ENCODE measurements at places on chromosomes 3 and 15.

DNA sequence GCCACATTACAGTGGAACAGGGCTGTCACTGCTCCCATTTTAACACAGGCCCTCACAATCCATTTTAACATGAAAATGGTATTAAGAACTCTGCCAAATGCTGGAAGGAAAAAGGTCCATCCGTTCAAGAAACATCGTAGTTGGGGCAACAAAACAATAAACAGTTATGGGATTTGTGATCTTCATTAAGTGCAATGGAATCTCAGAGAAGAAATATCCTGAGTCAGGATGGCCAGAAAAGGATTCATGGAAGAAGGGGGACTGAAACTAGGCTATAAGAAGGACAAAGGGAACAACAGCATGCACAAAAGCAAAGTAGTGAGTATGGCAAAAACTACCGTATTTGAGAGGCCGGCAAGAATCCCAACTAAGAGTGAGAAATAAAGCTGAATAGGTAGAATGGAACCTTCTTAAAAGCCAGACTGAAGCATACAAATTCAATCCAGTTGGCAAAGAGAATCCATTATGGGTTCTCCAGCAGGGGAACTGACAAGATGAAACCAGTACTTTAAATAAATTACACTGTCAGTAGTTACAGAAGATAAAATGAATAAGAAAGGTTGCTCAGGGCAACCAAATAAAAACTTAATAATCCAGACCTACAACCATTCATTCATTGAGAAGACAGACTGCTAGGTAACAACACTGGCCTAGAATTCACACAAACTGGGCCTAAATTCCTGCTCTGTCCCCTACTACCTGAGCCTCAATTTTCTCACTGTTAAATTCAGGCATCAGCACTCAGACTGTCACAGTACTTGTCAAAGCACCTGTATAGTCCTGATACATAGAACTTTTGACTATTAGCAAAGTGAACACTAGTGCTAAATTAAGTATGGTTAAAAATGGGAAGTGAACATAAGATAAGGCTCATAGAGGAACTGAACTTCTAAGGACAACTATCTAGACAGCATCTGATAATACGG is 6.3 kb downstream of the TBL1XR1 start:
- DNase-seq = no peak

- no peak for DNase-seq
Measured at GRCh38 chr3:88940296-88940695, 167.1 kb upstream of the EPHA3 start.

DNA sequence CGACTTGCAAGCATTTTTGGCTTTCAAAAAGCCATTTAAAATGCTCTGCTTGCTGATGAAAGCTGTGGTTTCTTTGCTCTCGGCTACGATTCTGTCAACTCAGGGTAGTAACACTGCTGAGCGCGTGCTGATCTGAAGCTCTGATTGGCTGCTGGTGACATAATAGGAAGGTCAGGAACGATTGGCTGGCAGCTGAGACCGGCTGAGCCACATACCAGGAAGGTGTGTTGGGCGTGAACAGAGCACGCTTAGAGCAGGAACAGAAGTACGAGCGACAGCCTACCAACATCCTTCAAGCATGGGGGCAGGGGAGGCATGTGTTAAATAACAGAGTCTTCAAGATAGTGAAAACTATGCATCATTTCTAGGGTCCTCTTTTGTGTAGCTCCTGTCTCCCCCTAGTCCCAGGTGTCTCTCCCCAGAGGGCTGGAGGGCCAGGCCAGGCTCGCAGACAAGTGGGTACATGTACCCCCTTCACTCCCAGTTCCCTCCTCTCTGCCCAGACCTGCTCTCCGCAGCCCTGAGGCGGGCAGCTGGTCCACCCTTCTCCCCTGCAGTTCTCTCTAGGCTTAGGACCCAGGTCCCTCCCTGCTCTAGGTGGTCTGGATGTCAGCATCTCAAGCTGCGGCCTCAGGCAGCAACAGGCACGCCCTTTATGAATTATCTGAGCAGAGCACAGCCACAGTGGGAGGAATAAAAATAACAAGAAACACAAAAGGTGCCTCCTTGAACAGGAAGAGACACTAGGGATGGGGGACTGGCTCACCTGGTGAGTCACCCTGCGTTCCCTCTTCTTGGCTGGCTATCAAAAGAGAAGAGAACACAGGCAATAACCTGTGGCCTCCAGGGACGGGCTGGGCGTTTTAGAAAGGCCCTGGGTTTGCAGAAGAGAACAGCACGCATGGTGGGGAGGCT is 76.0 kb downstream of the TAMM41 start:
- peak; percentile 88 for DNase-seq

DNA sequence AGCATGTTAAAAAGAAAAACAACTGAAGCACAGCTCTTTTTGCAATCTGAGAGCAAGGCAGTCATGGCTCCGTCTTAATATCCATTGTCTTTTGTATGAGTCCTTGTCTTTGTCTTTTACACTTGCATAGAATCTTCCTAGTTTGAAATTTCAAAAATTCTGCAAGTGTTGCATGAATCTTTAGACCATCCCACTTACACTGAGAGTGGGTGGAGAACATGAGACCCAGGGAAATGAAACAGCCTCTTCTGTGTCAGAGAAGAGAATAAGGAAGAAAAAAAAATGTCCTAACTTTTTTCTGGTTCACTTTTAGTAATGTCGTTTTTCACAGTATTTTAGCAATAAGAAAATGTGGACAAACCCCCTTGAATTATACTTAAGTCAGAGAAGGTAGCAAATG is 12.1 kb upstream of the DCLK3 start:
- DNase-seq = no peak

All from CD4-positive, alpha-beta T cell treated with Interleukin-15 for 1 hour (primary cell).